ENCODE measurements at places on chromosomes 1 and 21.

DNA sequence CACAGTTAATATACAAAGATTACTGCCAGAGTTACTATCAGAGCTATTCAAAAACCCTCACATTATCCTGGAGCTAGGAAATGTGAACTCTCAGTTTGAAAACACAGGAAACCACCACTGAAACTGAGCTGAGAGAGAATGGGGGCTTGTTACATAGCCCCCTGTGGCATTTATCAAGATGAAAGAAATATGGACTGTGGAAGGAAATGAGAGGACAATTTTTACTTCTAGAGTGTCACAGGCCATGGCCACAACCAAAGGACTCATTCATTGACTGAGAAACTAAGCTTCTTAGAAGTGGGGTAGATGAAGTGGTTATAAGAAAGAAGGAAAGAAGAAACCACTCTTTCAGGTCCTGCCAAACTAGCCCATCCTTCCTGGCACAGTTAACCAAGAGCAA, 25.3 kb downstream of the DSTYK start:
- no peak for DNase-seq

DNA sequence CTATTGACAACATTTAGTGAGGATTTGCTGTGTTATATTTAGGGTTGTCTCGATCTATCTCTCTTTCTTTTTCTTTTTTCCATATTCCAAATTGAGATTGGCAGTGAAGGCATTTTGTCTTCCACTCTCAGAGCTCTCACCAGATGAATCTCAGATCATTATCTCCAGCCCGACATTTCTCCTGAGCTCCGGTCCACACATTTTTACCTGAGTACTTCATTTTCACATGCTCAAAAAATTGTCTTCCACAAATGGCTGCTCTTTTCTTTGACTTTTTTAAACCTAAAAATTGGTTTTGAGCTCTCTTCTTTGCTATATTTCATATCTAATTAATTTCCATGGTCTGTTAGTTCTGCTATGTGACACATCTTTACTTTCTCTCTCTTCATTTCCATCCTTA, 56.9 kb upstream of the ASB17 start:
- DNase-seq, result no peak

DNA sequence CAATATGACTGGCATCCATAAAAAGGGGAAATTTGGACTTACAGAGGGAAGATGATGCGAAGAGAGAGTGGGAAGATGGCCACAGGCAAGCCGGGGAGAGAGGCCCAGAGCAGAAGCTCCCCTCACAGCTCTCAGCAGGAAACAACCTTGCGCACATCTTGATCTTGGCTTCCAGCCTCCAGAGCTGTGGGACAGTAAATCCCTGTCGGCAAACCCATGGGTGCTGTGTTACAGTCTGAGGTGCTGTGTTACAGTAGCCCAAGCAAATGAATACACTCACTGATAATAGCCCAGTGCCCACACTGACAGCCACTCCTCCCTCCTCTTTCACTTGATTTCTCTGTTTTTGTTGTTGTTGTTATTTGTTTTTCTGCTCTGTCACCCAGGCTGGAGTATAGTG, 22.4 kb downstream of the CDCA8 start:
- no peak for DNase-seq

- DNase-seq, result no peak
Measured at GRCh38 chr1:26175346-26175745, 1.9 kb upstream of the CNKSR1 start.

- peak; percentile 14 for DNase-seq
Measured at GRCh38 chr1:109864047-109864822, 46.4 kb upstream of the CSF1 start.

GRCh38 chr1:211336161-211336560, 9.5 kb downstream of the TRAF5 start:
- DNase-seq, result no peak

DNA sequence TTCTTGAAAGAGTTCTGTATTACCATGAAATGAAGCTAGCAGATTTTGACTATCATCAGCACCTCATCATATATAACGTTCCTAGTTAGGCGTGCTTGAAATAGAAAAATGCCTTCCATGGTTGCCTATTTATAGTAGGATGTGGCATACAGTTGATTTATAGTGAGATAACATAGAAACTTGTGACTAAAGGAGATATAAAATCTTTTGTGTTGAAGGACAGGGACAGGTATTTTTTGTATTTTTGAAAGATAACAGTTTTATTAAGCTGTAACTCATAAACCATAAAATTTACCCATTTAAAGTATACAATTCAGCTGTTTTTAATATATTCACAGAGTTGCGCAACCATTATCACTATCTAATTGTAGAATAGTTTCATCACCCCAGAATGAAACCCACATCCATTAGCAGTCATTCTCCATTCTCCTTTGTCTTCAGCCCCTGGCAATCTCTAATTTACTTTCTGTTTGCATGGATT, 19.3 kb downstream of the SPEN start:
- DNase-seq, result no peak

- no peak for DNase-seq
Measured at GRCh38 chr21:32364796-32365195, 28.0 kb downstream of the URB1 start.

DNA sequence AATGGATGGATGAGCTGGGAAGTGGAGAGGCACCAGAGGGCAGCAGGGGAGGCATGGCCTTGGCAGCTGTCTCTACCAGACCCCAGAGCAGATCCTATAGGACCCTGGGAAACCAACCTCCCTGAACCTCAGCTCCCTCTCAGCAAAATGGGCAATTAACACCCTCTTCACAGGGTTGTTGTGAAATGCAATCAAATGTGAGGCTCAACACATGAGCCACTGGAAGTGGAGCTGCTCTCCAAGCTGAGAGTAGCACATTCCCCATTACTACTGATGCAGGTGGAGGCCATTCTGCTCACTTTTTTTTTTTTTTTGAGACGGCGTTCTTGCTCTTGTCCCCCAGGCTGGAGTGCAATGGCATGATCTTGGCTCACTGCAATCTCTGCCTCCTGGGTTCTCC, 6.5 kb upstream of the SYNC start:
- no peak for DNase-seq

DNA sequence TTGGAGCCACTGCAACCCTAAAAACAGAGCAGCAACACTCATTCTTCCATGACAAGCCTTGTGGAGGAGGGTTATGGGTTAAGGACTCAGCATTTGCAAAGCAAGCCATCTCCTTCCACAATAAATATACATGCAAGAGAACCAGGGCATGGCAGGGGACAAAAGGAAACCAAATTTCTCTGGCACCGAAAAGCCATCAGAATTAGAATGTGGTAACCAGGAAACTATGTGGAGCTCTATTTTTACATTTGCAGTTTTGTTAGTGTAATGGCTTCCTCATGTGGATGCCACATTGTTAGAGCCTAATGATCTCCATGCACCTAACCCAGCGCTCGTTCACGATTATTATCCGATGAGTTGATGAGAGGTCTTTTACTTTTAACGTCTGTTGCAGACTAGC, 91.7 kb downstream of the NAV1 start:
- DNase-seq, result no peak

DNA sequence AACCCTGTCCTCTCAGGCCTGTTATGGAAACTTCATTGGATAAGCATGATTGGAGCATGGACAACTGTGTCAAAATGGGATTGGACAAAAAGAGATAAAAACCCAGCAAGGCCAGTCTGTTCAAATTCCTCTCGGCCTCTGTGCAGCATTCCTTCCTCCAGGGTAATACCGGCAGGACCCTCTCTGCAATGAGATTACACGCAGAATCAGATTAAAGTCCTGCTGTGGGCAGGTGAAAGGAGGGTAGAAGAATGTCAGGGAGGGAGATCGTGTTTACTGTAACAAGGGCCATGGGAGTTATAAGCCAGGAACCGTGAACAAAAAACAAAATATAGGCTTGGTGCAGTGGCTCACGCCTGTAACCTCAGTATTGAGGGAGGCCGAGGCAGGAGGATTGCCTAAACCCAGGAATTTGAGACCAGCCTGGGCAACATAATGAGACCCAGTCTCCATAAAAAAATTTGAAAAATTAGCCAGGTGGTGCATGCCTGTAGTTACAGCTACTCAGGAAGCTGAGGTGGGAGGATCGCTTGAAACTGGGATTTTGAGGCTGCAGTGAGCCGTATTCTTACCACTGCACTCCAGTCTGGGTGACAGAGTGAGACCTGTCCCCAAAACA, 5.6 kb upstream of the EFHD2 start:
- DNase-seq, result no peak

DNA sequence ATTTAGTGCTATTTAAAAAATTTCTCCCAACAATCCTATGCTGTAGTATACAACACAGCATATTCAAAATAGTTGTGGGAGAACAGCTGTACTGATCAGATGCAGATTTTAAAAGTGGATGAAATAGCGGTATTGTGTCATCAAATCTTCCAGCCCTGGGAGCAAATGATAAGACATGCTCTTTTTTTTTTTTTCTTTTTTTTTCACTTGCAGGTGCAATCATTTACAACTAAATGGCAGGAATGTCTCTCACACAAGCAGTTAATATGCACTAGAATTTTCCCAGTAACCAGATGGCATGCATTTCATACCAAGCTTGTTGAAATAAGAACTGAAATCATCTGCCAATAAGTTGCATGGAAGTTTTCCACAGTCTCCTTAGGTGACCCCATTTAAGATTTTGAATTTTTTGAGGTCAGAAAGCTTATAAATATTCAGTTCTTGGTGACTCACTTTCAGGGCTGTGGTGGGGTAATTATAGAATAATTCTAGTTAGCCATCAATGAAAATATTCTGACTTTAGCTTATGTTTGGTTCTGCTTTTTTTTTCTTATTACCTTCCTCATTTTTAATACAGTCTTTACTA, 623.9 kb upstream of the NR5A2 start:
- peak; percentile 37 for DNase-seq

GRCh38 chr1:183360473-183360872, 57.7 kb downstream of the NMNAT2 start:
- no peak for DNase-seq

DNA sequence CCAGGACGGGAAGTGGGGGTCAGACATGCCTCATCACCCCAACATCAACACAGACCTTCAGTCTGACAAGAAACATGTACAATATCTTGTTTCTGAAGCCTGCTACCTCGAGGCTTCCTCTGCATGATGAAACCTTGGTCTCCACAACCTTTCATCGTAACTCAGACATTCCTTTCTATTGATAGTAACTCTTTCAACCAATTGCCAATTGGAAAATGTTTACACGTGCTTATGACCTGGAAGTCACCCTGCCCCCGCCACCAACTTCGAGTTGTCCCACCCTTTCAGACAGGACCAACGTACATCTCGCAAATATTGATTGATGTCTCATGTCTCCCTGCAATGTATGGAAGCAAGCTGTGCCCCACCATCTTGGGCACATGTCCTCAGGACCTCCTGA, 159.5 kb downstream of the ETS2 start:
- DNase-seq, result no peak

GRCh38 chr1:244862699-244863490, 1.4 kb downstream of the HNRNPU start:
- peak; percentile 87 for DNase-seq

DNA sequence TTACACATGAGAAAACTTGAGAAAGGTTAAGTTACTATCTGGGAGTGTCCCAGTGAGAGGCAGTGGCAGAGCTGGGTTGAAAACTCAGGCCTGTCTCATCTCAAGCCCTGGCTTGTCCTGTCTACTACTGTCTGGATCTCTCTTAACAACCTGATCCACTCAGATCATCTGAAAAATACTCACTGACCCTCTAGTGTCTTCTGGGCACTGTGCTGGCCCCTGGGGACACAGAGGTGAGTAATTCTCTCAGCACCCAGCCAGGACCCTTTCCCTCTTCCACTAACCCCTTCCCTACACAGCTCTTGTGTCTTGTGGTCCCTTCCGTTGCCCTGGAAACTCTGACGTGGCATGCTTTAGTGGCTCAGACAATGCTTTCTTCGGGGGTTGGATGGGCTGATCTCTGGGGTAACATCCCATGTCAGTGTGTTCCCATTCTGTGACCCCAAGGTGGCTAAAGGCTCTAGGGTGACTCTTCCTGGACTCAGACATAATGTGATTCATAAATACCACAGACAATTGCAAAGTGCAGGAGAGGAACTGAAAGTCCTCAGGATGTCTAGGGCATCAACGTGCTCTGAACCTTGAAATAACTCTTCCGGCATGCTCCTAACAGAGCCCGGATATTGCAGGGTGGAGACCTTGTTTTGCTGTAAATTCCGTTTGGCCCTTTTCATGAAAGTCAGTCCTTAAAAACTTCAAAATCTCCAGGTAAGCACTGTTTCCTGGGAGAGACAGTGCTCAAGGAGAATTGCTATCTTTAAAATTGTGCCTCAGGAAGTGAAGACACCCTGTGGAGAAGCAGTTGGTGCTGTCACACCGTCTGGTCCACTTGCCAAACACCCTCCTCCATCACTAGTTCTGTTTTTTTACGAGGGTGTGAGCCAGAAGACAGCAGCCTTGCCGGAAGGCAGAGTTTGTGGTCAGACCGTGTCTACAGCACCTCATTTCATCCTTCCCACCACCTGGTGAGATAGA, 4.0 kb downstream of the SHISAL2A start:
- DNase-seq, result peak; percentile 90

DNA sequence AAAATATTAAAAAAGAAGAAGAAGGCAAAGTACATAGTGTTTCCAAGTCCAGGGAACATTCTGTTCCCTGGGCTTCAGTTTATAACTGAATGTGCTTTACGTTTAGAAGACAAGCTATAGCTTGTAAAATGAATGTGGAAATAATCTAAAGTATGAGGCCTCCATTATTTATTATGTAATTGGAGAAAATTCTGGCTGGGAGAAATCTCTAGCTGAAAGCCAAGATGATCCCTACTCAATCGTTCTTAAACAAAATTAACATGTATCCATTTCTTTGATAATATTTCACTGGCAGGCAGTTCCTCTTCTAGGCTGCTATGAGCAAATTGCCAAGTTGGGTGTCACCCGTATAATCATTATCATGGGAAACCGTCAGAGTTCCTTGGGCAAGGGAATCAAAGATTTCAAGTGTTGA, 52.2 kb upstream of the ETS2 start:
- no peak for DNase-seq

- DNase-seq, result no peak
Measured at GRCh38 chr1:178864326-178864725, 6.6 kb downstream of the ANGPTL1 start.

DNA sequence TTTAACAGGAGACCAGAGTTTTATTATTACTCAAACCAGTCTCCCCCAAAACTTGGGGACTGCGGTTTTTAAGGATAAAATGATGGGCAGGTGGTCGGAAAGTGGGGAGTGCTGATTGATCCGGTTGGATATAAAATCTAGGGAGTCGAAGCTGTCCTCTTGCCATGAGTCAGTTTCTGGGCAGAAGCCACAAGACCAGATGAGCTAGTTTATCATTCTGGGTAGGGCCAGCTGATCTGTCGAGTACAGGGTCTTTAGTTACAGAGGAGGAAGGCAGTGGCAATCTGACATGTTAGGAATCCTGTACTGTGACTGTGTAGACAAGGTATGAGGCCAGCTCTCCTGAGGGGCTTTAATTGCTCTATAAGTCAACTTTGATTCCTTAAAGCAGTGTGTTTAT, 22.9 kb upstream of the FOXE3 start:
- DNase-seq, result no peak

- no peak for DNase-seq
Measured at GRCh38 chr21:38774152-38774551, 31.6 kb upstream of the ETS2 start.

GRCh38 chr1:59803458-59804038, 11.2 kb upstream of the HOOK1 start:
- no peak for DNase-seq

GRCh38 chr1:87132284-87132870, 196.3 kb upstream of the LMO4 start:
- no peak for DNase-seq

GRCh38 chr21:42779431-42779861, 99.9 kb downstream of the WDR4 start:
- no peak for DNase-seq

- no peak for DNase-seq
Measured at GRCh38 chr1:154347961-154348360, 22.6 kb downstream of the ATP8B2 start.

GRCh38 chr1:6276811-6277555, 16.1 kb upstream of the GPR153 start:
- no peak for DNase-seq

All from KBM-7 (cell line).